Stimulated activated CD4-positive, alpha-beta T cell treated with anti-CD3 and anti-CD28 coated beads, Interleukin-4, amount 100 ng/mL, for 4 hours (primary cell): ENCODE measurements at places on chromosomes 1 and 21.

DNA sequence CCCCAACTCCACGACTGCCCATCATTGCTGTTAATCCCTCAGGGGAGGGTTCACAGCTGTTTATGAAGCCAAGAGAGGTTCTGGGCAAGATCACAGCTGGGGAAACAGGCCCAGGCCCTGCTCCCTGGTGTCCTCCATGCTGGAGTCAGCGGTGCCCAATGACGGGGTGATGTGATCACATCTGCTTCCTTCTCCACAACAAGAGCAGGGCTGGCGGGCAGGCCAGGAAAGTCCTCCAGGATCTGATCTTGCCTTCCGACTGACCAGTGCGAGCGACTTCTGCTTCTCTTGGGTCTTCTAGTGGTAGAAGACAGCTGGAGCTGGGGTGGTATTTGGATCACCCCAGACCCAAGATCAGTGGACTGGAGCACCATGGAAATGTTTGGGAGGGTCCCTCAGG lies 951 bp upstream of the LINGO4 start:
- no peak for DNase-seq

GRCh38 chr1:7447093-7447492 lies 324.0 kb upstream of the VAMP3 start:
- DNase-seq, result no peak

DNA sequence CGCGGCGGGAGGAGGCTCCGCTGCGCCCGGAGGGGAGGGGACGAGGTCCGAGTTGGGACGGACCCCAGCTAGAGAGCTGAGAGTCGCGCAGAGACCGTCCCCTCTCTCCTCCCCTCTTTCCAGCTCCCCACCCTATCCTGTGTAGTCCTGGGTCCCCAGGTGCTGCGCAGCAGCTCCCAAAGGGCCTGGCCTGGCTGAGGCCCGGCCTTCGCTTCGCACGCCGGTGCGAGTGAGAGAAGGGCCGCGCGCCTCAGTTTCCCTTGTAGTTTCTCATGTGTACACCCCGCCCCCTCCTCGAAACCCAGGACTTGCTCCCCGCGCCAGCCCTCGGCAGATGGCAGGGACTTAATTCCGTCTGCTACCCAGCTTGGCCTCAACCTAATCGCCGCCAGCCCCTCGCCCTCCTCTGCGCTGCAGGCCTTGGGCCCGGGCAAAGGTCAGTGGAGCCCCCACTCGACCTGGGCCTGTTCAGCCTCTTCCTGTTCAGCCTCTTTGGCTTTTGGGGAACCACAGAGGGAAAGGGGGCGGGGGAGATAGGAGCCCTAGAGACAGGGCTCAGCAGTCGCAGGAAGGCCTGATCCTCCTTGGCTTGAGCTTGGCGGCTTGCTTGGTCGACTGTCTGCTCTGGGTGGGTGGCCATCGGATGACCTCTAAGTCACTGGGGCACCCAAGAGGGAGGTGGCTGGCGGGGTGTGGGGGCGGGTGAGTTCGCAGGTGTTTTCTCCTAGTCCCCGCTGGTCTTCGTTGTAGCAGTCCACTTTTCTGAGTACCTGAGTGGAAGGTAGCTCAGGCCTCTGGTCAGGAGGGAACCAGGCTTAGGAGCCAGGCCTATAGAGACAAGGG lies 1.0 kb downstream of the ZNF687 start:
- peak; percentile 17 for DNase-seq

GRCh38 chr1:210384625-210385024 lies 55.9 kb downstream of the HHAT start:
- DNase-seq, result no peak

GRCh38 chr1:90132306-90132705 lies 137.4 kb downstream of the ZNF326 start:
- DNase-seq, result no peak

DNA sequence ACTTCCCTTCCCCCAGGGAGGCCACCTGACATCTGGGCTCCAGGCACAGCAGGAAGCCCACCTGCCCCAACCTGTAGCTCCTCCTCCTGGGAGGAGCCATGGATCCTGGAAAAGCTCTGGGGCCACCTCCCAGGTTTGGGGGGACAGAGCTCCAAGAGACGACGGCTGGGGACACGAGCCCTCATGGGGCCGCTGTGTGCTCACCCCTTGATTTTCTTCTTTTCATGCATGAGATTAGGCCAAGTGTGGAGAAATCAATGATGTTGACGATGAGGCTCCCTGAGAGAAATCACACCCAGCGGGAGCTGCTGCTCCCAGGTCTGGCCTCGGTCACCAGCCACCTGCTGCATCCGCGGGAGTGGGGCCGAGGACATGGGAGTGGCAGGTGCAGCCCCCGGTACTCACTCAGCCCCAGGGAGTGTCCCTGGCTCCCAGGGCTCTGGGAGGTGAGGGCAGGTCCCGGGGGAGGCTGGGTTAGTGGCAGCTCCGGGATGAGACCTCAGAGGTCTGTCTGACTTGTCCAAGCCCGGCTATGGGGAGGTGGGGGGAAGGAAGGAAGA lies 8.7 kb downstream of the TNFRSF14 start:
- no peak for DNase-seq

- no peak for DNase-seq
Observed at GRCh38 chr1:180800945-180801344, 111.8 kb upstream of the KIAA1614 start.

DNA sequence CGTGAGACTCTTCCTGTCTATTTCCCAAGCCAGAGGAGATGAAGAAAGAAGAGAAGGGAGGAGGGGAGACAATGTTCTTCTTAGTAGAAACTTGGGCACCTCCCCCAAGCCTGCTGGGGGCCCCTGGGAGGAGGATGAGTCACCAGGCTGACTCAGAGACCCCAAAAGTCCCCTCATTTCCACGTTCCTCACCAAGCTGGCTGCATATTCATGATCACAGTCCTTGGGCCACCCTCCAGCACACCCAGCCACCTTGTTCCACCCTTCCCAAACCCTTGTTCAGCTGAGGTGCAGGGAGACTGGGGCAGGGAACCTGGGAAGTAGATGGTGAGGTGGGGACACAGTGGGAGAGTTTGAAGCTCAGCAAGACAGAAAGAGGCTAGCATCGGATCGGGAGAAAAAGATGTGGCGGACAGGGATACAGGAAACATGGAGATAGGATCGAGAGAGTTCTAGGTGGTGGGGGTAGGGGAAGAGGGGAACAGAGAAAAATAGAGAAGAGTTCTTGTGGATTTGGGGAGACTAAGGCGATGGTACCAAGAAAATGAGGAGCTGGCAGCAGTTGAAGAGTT lies 712 bp downstream of the RAB13 start:
- DNase-seq, result peak; percentile 63

DNA sequence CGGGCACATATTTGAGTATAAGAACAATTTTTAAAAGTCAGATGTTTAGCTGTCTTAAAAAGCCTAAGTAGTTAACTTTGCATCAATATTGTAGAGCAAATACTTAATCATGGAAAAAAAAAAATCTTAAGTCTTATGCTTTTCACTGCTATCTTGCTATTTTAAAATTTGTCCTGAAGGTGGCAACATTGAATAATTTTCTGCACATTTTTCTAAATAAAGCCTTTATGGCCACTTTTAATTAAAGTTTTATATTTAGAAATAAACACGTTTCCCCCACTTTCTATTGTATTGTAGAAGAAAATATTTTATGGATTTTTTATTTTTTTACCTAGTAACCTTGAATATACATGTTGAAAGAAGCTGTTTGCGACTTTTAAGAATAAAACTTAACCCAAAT lies 198.8 kb downstream of the AMY1C start:
- no peak for DNase-seq

GRCh38 chr1:230308039-230308438 lies 118.1 kb downstream of the PGBD5 start:
- no peak for DNase-seq

- DNase-seq, result no peak
Observed at GRCh38 chr1:60960891-60961461, 121.4 kb upstream of the NFIA start.

DNA sequence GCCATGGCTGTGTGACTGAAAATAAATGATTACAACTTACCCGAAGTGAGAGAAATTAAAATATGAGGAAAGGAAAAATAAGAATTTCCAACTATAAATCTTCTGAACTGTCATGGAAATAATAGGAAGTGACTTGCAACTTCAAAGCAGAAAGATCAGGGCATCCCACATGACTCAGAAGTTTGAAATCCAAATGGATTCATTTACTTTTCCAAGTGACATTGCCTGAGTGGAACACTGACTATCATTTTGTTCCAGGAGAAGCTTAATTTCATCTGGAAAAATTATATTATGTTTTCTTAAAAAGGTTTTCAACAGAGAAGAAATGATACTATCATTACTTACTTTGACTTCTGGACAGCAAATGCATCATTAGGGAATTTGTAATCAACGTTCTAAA lies 110.8 kb downstream of the GREM2 start:
- DNase-seq, result no peak

DNA sequence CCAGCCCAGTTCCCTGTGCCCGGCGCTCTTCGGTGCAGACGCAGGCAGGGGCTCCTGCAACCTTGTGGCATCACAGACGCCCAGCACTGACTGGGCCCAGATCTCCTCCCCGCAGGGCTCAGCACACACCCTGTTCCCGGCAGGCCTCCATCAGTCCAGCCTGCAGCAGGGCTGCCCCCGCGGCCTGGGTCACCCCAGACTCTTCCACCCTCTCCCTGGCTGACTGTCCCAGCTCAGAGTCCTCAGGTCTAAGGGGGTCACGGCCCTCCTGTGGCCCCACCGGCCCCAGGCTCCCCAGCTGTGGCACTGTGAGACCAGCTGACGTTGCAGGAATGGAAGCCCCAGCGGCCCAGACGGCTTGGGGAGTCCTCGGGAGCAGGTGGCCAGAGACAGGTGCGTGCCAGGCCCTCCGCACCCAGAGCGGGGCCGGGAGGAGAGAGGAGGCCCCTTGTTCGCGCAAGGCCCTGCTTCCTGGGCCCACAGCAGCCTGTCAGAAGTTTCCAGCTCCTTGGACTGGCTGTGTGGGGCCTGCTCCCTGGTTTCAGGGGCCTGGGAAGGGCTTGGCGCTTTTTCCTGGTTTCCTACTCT lies 4.2 kb downstream of the B3GALT6 start:
- DNase-seq, result no peak

GRCh38 chr1:229283183-229283611 lies 12.3 kb downstream of the RAB4A start:
- no peak for DNase-seq

- DNase-seq, result no peak
Observed at GRCh38 chr1:61836649-61837048, 94.4 kb downstream of the PATJ start.

DNA sequence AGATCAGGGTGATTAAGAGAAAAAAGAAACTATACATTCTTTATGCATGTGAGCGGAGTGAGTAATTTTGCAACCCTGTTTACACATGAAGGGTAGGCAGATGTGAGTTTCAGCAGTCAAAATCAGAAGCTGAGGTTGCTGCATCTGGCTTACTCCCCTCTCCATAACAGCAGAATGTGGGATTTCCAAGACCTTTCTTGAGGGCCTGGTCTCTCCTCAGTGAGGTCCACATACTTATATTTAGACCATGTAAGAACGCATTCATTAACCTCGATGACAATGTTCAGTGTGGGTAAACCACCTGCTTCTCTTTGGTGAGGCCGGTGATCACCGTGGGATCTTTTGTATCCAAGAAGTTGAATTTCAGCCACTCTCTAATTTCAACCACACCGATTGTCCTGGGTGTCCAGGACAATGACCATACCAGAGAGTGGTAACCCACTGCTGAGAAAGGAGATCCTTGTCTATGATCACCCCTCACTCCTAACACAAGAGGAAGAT lies 18.7 kb upstream of the RAP1A start:
- no peak for DNase-seq

DNA sequence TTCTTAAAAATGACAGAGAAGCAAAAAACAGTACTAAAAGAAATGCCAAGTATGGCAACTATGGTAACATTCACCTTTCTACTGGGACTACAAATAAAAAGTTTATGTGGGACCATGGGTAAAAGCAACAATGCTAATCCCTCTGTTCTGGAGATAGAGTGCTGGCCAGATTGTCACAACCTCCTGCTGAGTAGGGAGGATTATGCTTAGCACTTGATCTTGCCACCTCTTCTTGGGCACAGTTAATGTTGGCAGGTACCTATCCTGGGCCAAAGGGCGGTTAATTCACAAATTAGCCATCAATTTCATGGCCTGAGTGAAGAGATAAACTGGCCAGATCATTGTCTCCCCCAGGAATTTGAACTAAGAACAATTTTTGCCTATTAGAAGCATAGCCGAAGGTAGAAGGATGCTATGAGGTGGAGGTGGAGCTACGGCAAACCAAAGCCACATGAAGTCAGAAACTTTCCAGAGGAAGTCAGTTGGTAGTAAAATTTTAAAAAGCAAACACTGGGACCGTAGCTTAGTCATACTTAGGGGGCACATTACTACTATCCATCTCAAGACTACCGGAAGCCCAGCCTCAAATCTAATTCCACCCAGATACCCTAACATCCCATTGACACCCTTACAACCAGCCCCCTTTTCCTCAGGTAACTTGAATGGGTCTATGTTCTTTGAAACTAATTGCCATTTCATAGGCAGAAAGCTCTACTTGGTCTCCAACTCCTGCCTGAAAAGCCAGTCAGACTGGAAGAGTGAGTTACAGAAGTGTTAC lies 2.7 kb downstream of the SCYL3 start:
- DNase-seq, result peak; percentile 51

DNA sequence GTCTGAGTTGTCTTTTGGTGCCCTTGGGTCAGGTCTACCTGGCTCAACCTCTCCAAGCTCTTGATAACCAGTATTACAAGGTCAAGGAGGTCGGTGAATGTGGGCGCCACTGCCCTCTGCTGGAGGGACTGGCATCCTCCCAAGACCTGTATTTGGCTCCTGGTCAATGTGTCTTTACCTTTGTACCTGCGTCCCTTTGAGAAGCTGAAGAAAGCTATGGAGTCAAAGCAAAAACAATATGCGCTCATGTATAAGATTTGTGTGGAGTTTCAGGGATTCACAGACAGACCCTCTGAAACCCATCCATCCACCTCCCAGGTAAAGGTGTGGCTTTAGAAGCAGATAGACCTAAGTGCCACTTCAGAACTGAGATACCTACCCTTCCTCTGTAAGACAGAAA lies 61.8 kb upstream of the NBL1 start:
- peak; percentile 76 for DNase-seq

DNA sequence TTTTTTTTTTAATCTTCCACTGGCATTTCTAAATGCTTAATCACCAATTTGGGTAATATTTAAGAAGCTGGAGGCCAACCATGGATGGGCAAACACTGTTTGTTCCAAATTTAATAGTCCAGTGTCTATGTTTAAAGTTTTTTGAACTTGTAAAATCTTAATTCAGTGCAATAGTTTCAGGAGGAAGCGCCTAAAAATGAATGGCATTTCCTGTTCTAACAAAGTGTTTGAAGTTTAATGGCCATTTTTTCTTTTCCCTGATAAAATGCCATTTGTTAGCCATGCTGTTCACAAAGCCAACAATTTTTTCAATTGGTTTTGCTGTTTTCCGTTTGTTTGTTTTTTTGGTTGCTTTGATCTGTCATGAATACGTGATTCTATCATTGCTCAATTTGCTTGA lies 552.1 kb downstream of the LMO4 start:
- DNase-seq, result no peak
